ENCODE measurements at places on chromosomes 1 and 21.

DNA sequence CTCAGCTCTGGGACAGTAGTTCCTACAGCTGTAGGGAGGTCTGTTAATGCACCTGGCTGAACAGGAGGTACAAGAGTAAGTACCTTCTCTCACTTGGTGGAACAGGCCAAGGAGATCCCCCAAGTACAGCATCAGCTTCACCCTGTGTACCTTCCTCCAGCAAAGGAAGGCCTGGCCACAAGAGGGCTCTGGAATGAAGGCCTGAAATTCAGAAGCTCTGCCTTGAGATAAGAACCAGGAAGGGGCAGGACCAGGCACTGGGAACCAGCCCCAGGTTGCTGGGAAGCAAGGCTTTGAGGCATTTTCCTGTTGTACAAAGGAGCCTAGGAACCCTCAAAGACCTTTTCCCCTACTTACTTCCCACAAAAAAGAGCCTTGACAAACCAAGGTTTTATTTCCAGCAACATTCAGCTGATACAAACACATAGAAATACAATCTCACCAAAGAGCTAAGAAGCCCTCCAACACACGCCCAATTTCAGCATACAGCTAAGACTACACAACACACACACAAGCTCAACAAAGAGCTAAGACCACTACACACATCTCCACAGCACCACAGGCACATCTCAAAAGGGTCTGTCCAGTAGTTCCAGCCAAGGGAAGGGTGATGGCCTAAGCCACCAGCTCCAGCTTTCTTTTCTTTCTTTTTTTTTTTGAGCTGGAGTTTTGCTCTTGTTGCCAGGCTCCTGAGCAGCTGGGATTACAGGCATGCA is 23.5 kb downstream of the F11R start:
- peak; percentile 62 for DNase-seq

- DNase-seq: no peak
Measured at GRCh38 chr1:177431123-177431522, 260.4 kb downstream of the BRINP2 start.

- DNase-seq: no peak
Measured at GRCh38 chr1:93528412-93528811, 80.5 kb downstream of the FNBP1L start.

GRCh38 chr21:15063814-15064575 is 805 bp downstream of the NRIP1 start:
- no peak for DNase-seq

- peak; percentile 62 for DNase-seq
Measured at GRCh38 chr1:37434292-37435225, 39.8 kb upstream of the ZC3H12A start.
